Fibroblast of the conjunctiva (primary cell): ENCODE measurements at places on chromosomes 4 and X.

- no peak for DNase-seq
Measured at GRCh38 chr4:139137763-139138162, 39.3 kb downstream of the ELF2 start.

GRCh38 chrX:136437774-136438173 lies 50.0 kb upstream of the BRS3 start:
- no peak for DNase-seq

DNA sequence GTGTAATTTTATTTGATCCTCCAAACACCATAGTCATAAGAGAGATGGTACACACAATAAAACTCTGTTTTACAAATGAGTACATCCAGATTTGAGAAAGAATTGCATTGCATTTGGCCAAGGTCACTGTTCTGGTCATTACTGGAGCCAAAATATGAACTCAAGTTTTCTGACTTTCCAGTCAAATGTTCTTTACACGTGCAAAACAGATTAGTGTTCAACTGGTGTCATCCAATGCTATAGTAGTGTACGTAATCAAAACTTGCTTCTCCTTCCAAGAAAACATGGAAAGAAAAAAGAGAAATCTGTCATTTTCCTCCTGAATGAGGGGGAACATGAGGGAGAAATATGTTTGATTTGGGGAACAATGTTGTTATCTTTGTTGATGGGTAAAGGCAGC lies 291.9 kb downstream of the NAF1 start:
- no peak for DNase-seq

DNA sequence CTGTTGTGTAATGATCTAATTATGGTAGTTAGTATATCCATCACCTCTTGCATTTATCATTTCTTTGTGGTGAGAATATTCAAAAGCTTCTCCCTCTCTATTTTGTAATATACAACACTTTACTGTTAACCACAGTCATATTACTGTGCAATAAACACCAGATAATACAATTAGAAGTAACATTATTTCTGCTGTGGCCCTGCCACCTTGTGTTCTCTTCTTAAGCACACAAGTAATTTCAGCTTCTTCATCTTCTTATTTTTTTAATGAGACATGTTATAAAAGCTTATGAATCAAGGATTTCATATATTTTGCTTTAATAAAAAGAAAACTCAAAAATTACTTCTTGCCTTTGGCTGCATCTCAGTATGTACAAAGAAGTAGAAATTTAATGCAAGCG lies 675.2 kb upstream of the INTU start:
- DNase-seq = peak; percentile 36

GRCh38 chr4:962231-963208 lies 10.8 kb downstream of the DGKQ start:
- DNase-seq = no peak

- DNase-seq = no peak
Measured at GRCh38 chr4:41701983-41702382, 46.5 kb downstream of the PHOX2B start.

DNA sequence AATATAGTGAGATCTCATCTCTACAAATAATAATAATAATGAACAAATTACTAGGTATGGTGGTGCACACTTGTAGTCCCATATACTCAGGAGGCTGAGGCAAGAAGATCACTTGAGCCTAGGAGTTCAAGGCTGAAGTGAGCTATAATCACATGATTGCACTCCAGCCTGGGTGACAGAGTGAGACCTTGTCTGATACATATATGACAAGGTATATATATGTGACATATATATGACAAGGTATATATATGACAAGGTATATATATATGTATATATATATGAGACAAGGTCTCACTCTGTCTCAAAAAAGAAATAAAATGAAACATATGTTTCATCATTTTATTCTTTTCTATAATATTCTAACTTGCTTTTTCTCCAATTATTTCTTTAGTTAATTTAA lies 278.1 kb upstream of the TET2 start:
- DNase-seq = no peak

DNA sequence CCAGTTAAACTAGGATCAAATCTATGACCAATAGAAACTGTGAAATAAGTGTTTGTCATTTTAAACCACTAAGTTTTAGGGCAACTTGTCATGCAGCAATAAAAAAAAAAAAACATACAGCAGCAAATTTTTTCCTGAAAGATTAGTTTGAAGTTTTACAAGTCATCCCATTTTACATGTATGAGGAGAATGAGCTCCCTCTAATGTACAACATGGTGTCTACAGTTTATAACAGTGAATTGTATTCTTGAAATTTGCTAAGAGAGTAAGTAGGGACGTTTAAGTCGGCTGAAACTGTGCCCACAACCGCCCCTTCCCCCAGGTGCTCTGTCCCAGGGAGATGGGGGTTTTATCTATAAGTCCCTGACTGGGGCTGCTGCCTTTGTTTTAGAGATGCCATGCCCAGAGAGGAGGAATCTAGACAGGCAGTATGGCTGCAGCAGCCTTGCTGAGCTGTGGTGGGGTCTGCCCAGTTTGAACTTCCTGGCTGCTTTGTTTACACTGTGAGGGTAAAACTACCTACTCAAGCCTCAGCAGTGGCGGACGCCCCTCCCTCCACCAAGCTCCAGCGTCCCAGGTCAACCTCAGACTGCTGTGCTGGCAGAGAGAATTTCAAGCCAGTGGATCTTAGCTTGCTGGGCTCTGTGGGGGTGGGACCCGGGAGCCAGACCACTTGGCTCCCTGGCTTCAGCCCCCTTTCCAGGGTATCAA lies 499.3 kb upstream of the CT83 start:
- peak; percentile 1 for DNase-seq

DNA sequence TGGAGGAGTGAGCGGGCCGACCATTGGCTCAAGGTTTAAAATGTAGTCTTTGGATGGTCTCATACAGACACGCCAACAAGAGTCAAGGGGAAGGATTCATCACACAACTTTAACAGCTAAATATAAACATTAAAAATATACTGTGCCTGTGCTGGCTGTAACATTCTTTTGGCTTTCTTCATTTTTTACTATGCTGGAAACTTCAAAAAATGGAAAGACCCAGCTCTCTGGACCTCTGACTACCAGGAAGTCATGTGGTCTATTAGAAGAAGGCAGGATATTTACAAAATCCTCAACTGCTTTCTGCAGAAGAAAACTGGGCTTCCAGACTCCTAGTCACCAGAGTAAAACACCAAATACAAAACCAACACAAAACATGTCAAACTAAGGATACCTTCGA lies 49.8 kb upstream of the KLF3 start:
- no peak for DNase-seq
